Hematopoietic multipotent progenitor cell treated with erythropoietin and hydrocortisone succinate and interleukin-3 and kit ligand, for 6 days (in vitro differentiated cells): ENCODE measurements at places on chromosomes 5 and 9.
A peak's percentile ranks its signal among the peaks of the same experiment; 100 is the strongest.

DNA sequence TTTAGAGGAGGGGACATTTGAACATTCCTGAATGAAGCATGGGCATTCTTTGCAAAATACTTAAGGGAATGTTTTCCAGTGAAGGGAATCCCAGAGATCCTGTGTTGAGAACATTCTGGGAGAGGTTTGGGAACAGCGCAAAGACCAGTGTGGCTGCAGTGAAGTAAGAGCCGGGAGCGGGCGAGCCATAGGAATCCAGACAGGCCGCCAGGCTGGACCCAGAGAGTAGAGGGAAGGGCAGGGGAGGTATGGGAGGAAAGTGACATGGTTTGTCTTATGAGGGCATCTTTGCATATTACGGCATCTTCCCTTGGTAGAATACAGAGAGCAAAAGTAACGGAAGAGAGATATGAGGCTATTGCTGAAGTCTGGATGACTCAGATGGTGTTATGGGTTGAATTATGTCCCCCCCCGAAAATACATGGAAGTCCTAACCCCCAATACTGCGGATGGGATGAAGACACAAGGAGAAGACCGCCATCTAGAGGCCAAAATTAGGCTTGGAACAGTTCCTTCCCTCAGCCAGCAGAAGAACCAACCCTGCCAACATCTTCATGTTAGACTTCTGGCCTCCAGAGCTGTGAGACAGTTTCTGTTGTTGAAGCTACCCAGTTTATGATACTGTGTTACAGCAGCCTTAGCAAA is 268.2 kb downstream of the MAST4 start:
- peak; percentile 86 for DNase-seq

- DNase-seq = no peak
These were observed 20.4 kb downstream of the ERGIC1 start for GRCh38 chr5:172854451-172854871.

- DNase-seq = no peak
These were observed 57.6 kb downstream of the ANKRD55 start for GRCh38 chr5:56175488-56175887.

DNA sequence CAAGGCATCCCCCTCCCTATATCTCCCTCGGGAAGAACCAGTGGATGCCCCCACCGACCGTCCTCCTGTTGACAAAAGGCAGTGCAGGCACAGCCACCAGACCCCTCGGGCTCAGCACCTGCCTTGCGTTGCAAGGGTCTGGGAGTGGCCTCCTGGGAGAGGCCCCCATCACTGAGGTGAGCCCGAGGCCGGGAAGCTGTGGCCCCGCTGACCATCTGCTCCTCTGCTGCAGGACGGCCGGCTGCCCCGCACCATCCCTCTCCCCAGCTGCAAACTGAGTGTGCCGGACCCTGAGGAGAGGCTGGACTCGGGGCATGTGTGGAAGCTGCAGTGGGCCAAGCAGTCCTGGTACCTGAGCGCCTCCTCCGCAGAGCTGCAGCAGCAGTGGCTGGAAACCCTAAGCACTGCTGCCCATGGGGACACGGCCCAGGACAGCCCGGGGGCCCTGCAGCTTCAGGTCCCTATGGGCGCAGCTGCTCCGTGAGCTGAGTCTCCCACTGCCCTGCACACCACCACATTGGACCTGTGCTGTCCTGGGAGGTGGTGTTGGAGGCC is 23.3 kb upstream of the SUSD3 start:
- no peak for DNase-seq

DNA sequence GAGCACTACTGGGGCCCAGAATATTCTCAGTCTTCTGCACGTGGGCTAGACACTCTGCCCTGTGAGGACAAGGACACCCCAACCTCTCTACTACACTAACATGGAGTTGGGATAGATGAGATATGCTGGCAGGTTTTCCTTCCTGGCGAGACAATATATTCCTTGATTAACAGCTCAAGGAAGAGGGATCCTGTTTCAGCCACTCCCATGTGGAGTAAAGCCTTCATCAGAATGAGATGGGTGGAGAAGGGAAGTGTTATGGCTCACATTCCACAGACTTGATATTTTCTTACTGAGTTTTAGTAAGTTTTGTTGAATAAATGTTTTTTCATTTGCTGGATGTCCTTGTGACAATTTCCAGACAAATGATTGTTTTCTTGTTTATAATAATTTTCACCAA is 1187.6 kb downstream of the CDH12 start:
- DNase-seq = no peak

DNA sequence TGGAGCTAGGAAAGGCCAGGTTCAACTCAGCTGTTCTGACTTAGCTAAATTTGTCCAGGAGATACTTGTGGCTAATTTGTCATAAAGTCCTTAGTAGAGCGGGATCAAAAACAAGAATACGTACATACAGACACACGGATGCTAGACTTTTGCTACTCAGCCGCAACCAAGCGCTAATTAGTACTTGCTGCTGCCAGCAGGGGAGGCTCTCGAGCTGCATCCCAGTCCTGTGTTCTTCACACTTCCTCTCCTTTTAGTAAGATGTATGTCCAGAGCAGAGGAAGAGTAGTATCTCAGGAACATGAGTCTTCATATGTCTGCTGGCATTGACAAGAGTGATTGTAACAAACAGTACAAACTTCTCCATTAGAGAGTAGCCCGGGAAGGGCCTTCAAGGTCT is 58.3 kb downstream of the CYFIP2 start:
- DNase-seq = peak; percentile 8

GRCh38 chr9:72305102-72305546 is 59.9 kb downstream of the ZFAND5 start:
- peak; percentile 84 for DNase-seq

DNA sequence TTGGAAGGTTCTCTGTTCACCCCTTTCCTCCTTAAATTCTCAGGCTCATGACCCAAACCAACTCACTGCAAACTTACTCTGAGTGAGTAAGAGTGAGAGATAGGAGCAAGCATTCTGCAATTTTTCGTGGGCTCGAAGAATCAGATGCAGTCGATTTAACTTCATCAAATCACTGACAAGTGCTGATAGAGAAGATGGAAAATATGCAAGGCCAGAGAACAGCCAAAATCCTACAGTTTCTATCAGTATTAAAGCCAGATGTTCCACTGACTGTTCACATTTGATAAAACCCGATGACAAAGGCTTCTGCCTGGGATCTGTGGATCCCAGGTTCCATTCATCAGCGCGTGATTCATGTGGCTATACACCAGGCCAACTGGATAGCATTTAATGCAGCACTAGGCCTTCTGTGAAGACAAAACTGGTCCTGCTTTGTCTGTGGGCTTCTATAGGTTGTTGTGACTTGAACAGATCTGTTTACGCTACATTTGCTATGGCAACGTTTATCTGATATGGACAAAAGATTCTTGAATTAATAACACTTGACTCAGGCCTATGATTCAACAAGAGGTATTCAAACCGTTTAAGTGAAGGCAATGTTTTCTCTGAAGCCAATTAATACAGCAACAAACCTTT is 251.2 kb downstream of the NFIB start:
- DNase-seq = no peak

DNA sequence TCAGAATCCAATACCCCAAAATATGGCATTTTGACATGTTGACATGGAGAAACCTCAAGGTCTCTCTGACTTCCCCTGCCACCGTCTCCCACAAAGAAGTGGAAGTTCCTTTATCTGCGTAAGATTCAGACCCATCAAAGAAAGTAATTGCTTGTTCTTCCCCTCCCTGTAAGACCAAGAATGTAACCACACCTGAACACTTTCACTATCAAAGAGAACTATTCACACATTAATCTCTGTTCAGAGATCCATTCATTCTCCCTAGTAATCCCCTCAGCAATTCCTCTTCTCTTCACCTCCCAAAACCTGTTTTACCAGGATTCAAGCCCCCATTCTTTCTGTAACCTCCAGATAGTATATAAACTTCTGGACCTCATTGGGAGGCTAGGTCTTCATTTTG is 4.1 kb upstream of the SLC1A1 start:
- no peak for DNase-seq

- DNase-seq = no peak
These were observed 163.2 kb upstream of the ADAMTS16 start for GRCh38 chr5:4976902-4977301.

DNA sequence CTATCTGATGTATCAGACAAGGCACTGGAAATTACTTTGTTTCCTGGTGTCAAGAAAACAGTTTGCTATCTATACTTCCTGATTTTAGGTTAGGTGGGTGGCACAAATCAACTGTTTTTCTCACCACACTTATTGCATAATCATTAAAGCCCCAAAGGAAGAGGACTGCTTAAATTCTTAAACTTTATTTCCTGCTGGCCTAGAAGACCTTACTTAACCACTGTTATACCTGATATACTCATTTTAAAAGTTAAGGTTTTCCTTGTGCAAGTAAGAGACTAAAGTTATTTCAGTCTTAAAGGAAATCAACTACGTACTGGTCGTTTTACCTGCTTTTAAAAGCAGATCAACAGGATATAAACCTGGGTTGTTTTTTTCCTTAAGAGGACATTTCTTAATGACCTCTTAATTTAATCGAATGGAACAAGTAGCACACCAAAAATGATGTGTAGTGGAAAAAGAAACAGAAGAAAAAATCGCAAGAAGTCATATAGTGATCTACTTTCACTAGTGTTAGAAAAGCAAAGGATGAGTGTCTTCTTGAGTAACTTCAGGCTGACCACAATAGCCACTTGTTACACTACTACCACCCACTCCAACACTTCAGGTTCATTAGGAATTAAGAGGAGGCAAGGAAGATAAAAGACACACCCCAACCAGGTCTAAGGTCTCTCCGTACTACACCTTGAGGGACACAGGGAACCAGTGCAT is 974 bp downstream of the CLINT1 start:
- peak; percentile 84 for DNase-seq

DNA sequence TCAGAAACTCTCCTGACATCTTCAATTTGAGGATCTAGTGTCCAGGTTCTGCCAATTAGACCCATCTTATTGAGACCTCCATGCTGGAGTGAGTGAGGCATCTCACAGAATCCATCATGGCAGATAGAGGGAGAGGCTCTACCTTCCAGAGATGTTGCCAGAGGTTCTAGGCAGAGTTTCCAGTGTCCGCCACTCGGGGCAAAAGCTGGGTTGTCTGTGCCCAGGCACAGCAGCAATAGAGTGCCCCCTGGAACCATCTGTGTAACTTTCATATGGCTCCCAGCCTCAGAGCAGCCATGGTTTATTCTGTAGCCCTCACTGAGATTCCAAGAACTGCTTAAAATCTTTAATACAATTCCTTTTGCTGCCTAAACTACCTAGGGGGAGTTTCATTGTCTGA is 16.6 kb upstream of the CCDC112 start:
- DNase-seq = peak; percentile 24

GRCh38 chr9:103730866-103731265 is 363.2 kb upstream of the SMC2 start:
- no peak for DNase-seq

- no peak for DNase-seq
These were observed 426.3 kb downstream of the CETN3 start for GRCh38 chr5:89983216-89983615.

DNA sequence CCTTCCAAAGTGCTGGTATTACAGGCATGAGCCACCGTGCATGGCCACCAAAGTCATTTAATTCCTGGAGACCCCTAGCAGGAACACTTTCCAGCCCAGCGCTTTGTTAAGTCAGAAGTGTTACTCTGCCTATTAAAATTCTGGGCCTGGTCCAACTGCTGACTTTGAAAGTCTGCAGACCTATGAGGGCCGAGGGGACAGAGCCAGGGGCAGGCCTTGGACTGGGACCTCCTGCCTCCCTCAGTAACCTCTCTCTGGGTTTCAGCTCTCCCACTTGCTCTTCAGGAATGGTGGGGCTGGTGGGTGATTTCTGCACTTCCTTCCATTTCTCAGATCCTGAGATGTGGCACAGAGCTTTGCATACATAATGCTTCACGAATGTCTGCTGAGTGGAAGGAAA is 9.7 kb downstream of the C5orf52 start:
- DNase-seq = no peak

GRCh38 chr5:172540099-172540870 is 86.0 kb upstream of the SH3PXD2B start:
- DNase-seq = no peak

DNA sequence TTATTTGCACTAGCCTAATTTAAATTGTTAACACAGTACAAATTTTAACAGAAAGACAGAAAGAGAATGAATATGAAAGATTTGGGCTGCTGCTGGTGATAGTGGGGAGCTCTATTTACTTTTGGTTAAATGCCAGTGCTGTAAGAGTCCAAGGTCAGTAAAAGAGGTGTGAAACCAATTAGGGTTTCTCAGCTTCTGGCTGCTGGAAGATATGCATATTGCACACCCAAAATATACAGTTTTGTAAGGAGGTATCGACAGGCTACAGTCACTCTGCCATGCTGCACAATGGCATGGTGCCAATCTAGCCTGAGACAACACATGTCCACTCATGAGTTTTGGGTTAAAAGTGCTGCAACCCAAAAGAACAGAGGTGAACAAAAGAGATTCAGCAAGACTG is 79.3 kb downstream of the PPP2R2B start:
- no peak for DNase-seq

DNA sequence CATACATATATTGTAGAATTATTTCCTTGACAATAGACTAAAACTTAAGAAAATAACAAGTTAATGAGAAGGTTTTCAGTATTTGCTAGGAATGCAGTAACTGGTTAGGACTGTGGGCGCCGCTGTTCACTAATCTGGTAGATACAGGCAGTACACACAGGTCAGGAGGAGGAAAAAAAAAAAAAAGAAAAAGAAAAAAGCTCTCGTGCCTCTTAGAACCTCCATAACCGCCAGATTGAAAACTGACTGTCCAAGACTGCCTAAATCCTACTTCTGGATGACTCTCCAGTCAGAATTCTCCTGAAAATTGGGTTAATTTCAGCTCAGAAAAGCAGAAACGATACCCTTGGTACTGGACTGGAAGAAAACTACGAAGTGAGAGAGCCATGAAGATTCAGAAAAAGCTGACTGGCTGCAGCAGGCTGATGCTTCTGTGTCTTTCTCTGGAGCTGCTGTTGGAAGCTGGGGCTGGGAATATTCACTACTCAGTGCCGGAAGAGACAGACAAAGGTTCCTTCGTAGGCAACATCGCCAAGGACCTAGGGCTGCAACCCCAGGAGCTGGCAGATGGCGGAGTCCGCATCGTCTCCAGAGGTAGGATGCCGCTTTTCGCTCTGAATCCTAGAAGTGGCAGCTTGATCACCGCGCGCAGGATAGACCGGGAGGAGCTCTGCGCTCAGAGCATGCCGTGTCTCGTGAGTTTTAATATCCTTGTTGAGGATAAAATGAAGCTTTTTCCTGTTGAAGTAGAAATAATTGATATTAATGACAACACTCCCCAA is at the start of gene PCDHGA1:
PCDHGA1 (plus strand) TSS at position 216 of the 782 bp plus-strand sequence.
- DNase-seq = peak; percentile 27

- DNase-seq = peak; percentile 64
These were observed 15.6 kb downstream of the NDUFAF2 start for GRCh38 chr5:60960591-60960990.

- DNase-seq = peak; percentile 86
These were observed at the start of gene ALDH1A1 for GRCh38 chr9:72952914-72953313. Gene ALDH1A1, minus strand, starts transcription at chr9:72953053. Its CDS starts 53 bp downstream, at chr9:72953000.

DNA sequence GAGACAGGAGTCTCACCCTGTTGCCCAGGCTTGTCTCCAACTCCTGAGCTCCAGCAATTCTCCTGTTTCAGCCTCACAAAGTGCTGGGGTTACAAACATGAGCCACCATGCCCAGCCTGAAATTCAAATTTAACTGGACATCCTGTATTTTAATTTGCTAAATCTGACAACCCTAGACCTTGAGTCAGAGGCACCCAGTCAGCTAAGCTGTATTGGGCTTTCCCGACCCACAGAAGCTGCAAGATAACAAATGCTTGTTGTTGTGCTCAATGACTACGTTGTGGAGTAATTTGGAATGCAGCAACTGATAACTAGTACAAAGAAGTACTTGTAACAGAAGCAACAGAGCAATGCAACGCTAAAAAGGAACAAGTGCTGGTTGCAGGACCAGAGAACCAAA is 533.1 kb downstream of the NTRK2 start:
- no peak for DNase-seq
